Activated naive CD8-positive, alpha-beta T cell treated with anti-CD3 and anti-CD28 coated beads, Interleukin-2, amount 50 U/mL, for 24 hours (primary cell): ENCODE measurements at places on chromosomes 1 and 21.
A peak's percentile ranks its signal among the peaks of the same experiment; 100 is the strongest.

DNA sequence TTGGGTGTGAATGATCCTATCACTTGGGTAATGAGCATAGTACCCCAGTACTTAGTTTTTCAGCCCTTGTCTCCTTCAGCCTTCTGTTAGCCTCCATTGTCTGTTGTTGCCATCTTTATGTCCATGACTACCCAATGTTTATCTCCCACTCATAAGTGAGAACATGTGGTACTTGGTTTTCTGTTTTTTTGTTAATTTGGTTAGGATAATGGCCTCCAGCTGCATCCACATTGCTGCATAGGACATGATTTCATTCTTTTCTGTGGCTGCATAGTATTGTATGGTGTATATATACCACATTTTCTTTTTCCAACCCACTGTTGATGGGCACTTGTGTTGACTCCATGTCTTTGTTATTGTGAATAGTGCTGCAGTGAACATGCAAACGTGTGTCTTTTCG is 39.6 kb upstream of the GPR52 start:
- DNase-seq, result no peak

GRCh38 chr1:169027607-169028320 is 78.7 kb upstream of the ATP1B1 start:
- no peak for DNase-seq

DNA sequence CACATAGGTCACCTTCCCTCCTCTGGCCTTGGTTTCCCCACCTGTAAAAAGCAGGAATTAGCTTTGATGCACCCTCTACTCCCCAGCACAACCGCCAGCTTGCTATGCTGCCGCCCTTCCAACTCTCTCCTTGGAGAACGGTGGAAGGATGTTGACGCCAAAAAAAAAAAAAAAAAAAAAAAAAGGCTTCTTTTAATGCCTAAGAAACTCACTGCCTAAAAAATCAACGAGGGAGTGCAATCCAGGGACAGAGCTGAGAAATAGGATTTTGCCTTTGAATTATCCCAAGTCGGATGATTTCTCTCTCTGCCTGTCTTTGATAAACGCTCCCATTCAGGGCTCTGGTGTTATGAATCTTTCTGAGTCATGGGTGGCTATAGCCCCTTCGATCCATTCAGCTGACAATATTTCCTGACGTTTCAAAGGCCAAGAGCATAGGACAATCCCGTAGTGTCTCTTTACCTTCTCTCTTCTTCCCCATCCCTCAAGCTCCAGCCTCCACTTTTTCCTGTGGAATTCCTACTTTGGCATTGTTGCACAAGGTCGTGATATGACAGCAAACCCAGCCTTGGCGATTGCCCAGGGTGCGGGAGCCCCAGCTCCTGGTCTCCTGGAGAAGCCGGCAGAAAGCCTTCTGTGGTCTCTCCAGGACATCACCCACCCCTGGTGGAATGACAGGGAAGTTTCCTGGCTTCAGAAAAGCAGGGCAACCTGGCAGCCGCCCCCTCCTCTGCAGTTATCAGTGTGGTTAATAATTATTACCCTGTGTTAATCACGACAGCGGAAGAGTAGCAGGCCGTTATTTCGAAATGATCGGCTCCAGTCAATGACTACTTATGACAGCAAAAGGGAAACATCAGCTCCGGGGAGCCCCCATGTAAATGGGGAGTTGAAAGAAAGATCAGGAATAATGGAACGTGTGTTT is 8.0 kb upstream of the PLXNA2 start:
- no peak for DNase-seq

GRCh38 chr1:94265906-94266305 is 28.5 kb upstream of the ARHGAP29 start:
- DNase-seq, result no peak

- peak; percentile 83 for DNase-seq
Measured at GRCh38 chr1:15430787-15431570, 7.3 kb upstream of the CTRC start.

GRCh38 chr1:216194721-216195120 is 228.5 kb downstream of the USH2A start:
- no peak for DNase-seq

- DNase-seq, result no peak
Measured at GRCh38 chr1:32929366-32929765, 28.2 kb upstream of the TMEM54 start.

GRCh38 chr1:233367057-233367803 is 39.7 kb downstream of the MAP3K21 start:
- no peak for DNase-seq

DNA sequence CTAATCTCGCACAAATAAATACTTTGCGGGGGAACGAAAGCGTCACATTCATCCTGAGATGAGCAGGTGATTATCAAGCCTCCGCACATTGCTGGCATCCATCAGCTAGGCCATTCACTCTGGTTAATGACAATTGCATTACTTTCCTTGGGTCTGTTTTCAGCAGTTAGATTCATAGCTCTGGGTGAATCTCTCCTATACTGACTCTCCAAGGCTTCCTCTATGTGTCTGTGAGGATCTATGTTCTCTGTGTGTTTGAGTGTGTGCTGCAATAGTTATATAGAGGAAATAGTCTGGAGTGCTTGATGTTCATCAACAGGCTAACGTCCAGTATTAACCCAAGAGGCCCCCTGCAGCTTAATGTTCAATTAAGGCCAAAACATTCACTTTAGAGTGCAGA is 133.0 kb upstream of the CTTNBP2NL start:
- no peak for DNase-seq

GRCh38 chr1:154861607-154862094 is 8.4 kb downstream of the KCNN3 start:
- DNase-seq, result no peak

DNA sequence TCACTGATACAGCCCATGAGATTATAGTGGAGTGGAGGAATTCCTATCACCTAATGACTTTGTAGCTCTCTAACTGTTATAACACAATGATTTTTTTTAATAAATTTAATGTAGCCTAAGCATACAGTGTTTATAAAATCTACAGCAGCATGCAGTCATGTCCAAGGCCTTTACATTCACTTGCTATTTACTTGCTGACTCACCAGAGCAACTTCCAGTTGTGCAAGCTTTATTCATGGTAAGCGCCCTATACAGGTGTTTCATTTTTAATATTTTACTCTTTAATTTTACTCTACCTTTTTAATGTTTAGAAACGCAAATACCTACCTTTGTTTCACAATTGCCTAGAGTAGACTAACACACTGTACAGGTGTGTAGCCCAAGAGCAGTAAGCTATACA is 1652.2 kb downstream of the BRINP3 start:
- no peak for DNase-seq

DNA sequence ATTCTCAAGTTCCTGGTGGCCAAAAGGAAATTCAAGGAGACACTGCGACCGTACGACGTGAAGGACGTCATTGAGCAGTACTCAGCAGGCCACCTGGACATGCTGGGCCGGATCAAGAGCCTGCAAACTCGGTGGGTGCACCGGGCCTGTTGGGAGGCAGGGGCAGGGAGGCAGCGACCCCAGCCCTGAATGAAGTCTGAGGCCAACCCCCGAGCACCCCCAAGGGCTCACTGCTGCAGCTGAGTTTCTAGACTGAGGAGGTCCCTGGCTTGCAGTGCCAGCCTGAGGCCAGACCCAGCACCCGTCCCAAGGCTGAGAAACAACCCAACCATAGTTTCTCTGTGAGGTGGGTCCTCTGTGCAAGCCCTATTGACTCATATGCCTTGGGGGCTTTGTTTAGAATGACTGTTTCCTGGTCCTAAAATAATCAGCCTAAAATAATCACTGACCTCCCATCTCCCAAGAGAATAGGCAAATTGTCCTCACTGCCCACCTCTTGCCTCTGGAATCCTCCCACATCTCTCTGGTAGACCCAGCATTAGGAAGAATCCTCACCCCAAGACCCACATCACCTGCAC is 27.1 kb downstream of the CITED4 start:
- no peak for DNase-seq

DNA sequence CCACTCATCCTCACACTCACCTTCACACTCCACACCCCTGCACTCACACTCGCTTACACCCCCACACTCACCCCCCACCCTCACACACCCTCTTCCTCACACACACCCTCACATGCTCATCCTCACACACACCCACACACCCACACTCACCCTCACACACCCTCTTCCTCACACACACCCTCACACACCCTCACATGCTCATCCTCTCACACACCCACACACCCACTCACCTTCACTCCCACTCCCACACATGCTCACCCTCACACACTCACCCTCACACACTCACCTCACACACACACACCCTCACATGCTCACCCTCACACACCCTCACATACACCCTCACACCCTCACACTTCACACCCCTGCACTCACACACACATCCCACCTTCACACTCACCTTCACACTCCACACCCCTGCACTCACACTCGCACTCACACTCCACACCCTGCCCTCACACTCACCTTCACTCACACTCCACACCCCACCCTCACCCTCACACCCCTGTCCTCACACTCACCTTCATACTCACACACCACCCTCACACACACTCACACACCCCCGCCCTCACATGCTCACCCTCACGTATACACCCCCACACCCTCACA is 42.6 kb upstream of the EDN2 start:
- DNase-seq, result no peak

DNA sequence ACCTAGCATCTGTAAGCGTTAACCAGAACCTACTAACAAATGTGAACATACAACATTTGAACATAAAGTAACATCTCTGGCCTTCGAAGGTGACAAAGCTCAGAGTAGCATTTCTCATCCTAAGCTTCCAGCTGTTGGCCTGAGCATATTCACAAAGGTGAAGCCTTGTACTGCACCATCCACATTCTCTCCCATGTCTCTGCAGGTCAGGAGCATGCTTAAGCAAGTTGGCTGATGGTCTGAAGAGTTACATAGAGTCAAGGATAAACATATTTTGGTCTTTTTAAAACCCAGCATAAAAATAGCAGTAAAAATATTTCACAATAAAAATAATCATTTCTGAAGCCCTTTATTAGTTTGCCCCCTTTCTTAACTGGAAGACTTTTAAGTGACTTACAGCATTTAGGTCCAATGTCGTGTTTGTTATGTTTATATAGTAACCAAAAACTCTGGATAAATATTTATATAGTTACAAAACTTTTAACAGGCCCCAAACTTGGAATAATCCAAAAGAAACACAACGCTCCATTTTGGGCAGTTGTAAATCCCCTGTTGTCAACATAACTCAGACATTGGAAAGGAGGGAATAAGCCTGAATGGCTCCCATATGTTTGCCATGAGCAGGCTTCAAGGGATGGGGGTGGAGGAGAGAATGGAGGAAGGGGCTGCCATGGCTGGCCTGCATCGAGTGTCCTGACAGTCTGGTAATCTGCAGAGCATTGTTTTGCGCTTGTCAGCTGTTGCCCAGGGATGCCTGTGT is 42.8 kb upstream of the ENAH start:
- no peak for DNase-seq

GRCh38 chr1:169271098-169271497 is 96.5 kb downstream of the NME7 start:
- DNase-seq, result no peak

GRCh38 chr1:233015965-233016364 is 65.6 kb downstream of the NTPCR start:
- DNase-seq, result no peak

GRCh38 chr1:209808059-209808581 is 2.2 kb upstream of the IRF6 start:
- no peak for DNase-seq

DNA sequence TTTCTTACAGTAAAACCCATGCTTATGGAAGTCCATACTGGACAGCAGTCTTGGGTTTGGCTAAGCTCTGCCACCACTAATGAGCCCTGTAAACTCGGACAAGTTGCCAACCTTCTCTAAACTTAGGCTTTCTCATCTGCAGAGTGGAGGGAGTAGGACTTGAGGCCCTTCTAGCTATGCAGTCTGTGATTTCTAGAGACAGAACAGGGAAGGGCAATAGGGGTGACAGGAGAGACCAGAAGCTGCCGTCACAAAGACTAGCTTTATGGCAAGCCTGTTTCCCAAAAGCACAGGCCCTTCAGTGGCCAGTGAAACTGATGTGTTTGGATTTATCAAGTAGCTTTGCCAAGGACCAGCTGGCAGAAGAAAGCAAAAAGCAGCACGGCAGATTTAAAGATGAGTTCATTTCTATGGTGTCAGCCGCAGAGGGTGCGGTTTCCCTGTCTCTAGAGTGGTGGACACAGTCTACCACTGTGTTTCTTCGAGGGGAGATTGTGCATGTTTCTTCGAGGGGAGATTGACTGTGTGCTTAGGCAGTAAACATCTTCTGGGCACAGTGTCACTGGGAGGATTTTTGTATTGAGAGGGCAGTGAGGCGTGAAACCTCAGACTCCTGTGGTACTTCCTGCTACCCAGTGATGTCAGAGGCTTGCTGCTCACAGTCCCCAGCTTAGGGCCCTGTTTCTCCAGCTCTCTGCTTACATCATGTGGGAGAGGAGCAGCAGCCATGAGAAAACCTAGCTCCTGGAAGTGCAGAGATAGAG is 119.0 kb downstream of the ROR1 start:
- DNase-seq, result peak; percentile 13

DNA sequence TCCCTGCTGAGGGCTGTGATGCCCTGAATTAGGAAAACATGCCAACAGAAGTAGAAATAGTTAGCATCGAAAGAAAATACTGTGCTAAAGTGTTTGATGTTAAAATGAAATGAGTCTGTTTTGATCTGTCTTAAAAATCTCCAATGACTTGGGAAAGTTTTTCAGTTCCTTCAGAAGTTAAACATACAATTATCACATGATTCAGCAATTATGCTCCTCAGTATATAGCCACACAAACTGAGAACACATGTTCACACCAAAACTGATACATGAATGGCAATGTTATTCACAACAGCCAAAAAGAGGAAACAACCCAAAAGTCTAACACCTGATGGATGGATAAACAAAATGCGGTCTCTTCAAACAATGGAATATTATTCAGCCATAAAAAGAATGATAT is 130.6 kb downstream of the PTPN14 start:
- DNase-seq, result no peak
